Activated CD8-positive, alpha-beta T cell treated with anti-CD3 and anti-CD28 coated beads for 36 hours (primary cell): ENCODE measurements at places on chromosomes 6 and 20.
A peak's percentile ranks its signal among the peaks of the same experiment; 100 is the strongest.

DNA sequence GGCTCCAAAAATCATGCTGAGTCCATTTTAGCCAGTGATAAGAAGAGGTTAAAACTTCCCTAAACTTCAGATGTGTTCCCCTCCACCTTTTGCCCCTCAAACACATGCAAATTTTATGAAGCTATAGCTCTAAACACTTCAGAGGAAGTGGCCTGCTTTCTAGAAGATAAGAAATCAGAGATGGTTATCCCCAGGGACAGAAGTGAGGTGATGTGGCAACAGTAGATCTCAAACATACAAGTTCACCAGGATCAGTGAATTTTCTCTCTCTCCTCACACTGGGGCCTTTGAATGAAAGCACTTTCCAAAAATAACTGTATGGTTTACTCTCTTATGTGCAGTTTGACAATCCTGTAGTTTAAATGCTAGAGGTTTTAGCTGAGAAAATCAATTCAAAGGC is 332.0 kb downstream of the BTBD9 start:
- DNase-seq: no peak

- no peak for DNase-seq
Measured at GRCh38 chr20:58575776-58576602, 60.8 kb upstream of the APCDD1L start.

DNA sequence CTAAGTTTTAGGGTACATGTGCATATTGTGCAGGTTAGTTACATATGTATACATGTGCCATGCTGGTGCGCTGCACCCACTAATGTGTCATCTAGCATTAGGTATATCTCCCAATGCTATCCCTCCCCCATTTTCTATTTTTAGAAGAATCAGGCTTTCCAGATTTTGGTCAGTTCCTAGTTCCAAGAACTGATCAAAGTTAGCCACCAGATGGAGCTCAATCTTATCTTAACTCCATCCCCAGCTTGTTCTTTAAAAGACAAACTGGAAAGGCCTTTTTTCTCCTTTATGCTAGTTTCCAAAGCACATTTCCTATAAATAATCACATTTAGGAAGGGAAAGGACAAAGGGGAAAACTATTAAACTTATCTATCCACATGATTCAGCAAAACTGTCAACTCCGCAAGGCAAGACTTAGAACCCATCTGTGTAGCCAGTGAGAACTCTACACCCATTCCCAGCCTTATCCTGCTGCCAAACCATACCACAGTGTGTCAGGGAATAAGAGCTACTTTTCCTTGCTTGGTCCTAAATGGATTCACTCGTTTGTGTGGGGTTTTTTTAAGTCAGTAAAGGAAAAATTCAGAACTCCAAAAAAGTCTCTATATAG is 22.8 kb upstream of the KHDC1 start:
- no peak for DNase-seq

DNA sequence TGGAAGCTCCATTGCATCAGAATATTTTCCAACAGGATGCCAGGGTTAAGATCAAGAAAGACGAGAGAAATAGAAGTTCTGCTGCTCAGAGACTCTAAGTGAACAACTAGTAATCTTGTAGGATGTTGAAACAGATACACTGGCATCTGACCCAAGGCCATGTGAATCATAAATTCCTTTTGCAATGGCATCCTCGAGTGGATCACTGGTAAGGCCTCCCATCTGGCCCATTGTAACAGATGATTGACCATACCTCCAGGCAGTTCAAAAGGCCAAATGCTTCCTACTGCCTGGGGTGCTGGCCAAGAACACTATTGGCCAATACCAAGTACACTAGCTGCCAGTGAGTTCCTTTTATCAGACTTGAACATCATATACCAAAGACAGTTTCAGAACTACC is 9.9 kb upstream of the SLC17A3 start:
- no peak for DNase-seq

DNA sequence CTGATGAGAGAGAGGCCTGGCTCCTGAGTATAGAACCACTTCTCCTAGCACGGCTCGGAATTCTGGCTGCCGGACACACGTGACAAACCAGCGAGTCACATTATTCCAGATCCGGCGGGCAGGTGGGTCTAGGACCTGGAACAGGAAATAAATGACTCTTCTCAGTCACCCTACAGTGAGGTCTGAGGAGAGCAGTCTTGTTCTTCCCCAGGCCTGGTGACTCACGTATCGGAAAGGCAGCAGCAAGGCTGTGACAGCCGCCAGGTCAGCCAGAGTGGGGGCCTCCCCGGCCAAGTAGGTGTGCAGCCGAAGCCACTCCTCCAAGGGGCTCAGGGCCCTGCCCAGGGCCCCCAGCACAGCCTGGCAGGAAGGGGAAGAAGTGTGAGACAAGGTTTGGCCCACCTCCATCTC is 2.8 kb downstream of the VARS1 start:
- peak; percentile 57 for DNase-seq

- DNase-seq: no peak
Measured at GRCh38 chr6:42226161-42226611, 8.5 kb upstream of the MRPS10 start.

GRCh38 chr20:25465243-25466135 is 58.0 kb downstream of the GINS1 start:
- no peak for DNase-seq

DNA sequence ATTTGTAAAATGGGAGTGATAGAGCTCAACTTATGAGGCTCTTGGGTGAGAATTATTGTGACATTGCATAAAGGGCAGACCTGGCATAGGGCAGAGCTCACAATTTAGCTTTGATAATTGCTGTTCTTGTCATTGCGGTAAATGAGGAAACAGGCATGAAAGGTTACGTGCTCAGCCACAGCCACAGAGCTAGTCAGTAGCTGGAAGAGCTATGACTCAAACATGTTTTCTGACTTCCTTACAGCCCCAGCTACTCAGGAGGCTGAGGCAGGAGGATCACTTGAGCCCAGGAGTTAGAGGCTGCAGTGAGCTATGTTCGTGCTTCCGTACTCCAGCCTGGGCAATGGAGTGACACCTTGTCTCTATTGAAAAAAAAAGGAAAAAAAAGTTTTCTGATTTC is 3.5 kb upstream of the GHRH start:
- DNase-seq: peak; percentile 64

DNA sequence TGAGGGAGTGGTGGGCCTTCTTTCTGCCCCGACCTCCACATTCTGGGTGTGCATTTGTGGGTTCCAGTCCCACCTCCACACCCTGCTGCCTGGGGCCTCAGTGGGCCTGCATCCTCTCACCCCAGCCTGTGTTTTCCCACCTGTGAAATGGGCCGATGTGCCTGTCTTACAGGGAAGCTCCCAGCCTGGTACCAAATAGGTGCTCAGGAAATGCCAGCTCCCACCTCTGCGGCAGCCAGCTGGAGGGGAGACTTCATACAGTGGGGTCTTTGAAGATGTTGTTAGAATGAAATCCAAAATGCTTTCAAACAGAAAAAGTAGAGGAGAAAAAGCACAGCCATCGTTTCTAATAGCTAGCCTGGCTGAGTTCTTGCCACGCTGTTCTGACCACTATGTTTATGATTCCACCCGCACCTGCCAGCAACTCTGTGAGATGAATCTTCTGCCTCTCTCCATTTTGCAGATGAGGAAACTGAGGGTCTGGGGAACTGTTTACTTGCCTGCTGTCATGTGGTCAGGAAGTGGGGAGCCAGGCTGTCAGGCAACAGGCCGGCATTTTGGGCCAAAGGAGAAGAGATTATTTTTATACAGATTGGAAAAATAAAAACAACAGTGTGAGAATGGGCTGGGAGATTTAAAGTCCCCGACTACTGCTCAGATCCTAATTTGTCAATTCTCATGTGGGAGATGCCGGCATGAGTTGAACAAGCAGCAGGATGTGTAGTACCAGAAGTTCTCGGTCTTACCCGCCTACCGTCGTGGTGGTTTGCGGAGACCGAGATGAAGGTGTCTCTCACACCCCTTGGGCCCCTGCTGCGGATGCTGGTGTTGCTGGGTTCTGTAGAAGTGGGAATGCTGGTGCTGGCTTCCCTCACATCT is 4.6 kb downstream of the TMEM181 start:
- DNase-seq: peak; percentile 55

- no peak for DNase-seq
Measured at GRCh38 chr20:618980-619379, 8.9 kb upstream of the TCF15 start.

GRCh38 chr20:61839912-61840778 is 225.5 kb downstream of the TAF4 start:
- DNase-seq: no peak

DNA sequence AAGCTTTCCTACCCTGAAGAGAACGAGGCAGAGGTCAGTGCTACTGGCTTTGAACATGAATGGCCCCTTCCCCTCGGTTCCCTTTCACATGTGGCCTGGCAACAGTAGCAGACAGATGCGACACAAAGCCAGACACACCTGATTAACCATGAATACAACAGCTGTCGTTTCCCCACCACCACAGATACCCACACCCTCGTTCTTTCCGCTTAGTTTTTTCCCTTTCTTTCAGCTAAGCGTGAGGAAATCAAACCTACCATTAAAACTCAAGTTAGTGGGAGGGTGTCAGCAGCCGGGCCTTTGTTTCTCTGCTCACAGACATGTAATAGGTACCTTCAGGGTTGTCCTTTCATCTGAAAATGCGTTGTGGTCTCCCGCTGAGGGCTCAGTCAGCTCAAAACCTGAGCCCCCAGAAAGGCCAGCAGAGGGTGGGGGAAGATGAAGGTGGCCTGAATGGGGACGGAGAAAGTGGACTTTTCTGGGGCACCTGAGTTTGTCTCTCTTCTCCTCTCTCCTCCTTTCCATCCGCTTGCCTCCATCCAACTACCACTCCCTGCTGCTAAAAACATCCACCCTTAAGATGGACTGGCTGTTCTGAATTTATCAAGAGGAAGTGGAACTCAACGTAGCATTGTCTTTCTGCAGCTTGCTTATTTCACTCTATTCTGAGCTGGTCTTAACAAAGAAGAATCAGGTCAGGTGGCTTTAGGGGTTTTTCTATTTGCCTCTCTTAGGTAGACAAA is 516.6 kb upstream of the JARID2 start:
- peak; percentile 44 for DNase-seq

DNA sequence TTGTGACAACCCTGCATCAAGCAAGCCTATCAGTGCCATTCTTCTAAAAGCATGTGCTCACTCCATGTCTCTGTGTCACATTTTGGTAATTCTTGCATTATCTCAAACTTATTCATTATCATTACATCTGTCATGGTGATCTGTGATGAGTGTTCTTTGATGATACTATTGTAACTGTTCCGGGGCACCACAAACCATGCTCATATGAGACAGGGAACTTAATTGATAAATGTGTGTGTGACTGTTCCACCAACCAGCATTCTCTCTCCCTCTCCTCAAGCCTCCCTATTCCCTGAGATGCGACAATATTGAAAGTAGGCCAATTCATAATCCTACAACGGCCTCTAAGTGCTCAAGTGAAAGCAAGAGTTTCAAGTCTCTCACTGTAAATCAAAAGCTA is 4.0 kb downstream of the HUS1B start:
- no peak for DNase-seq

DNA sequence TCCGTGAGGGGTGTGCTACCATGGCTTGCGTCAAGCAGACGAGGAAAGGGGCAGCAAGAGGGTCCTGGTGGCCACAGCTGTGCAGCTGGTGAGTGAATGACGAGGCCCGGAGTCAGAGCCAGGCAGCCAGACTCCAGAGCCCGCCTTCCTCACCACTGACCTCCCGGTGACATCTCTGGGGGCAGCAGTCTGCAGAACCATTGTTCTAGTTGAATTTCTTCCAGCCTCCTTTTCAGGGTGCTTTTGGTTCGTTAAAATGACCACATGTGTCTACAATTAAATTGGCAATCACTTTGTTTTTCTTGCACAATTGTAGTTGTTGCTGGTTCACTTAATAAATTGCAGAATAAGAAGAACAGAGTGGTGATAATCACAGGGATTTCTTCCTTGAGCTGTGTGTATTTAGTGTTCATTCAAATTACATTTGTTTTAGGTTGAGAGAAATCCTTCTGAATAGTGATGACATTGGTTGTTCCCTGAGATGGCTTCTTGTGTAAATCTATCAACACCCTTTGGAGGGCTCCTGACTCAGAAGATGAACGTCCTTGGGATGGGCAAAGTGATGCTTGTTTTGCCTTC is 96.4 kb downstream of the TULP4 start:
- DNase-seq: no peak

DNA sequence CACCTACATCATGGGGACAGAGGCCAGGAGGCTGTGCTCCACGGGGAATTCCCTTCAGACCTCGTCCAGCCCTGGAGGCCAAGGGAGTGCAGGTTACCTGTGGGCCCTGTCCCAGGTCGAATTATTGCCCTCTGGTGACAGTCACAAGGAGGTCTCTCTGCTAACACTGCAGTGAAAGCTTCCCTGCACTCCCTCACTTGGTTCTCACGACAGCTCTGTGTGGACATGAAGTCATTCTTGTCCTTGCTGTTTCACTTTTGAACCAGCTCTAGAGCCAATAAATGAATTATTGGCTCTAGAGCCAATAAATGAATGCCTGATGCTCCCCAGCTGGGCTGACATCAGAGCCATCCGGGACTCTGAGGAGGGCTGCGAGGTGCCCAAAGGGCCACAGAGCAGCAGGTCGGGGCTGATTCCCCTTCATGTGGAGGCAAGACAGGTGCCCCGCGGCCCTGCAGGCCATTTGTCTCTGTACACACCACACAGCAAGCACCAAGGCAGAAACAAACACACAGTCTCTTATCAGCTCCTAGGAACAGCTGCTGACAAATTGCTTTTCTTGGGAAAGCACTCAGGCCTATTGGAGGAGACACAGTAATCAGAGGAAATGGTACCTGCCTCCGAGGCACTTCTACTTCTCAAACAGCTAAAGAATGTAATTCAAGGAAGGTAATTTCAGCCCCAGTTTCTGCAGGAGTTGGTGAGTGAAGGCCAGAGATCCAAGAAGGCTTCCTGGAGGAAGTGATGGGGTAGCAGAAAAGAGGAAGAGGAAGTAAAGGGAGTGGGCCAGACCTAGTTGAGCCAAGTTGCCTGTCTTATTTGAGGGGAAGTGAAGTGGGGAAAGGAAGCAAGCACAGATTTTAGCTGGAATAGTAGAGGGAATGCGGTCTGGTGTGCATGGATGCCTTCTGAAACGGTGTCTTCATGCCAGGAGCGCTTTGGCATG is 27.5 kb upstream of the TBXT start:
- no peak for DNase-seq

DNA sequence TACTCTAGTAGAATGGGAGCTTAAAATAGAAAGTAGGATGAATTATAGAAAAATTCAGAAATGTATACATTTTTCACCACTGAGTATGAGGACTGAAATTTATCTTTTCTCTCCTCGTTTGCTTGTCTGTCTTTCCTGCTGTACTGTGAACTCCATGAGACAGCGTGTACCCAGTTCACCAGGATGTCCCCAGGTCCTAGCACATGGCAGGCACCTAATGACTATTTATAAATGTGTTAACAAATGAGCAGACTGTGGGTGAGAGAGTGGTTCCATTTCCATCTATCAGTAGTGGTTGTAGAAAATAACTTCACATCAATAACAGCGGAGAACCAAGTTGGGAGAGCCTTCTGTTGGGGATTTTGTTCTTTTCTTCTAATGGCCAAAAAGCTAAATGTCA is 106.3 kb downstream of the NUS1 start:
- no peak for DNase-seq

GRCh38 chr20:13865156-13865555 is 80.3 kb downstream of the NDUFAF5 start:
- no peak for DNase-seq

DNA sequence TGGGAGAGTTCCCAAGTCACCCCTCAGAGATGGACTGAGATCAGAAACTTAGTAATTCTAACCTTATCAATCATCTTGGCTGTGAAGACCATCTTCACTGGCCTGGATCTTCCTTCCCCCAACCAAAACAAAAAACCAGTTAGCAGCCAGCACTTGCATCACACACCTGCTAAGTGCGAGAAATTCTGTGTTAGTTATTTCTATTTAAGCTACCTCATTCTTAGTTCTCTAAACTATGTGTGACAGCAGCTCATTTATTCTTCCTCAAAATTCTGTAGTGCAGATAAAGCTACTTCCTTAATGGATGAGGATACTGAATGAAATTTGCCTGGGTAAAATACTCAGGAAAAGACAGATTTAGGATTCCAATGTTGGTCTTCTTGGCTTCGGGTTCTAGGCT is 18.2 kb upstream of the TAGAP start:
- DNase-seq: no peak
